OCI-M1 (cell line): ENCODE measurements at places on chromosomes 2 and 18.

- peak; percentile 51 for DNase-seq
These were observed 775 bp downstream of the RNF125 start for GRCh38 chr18:32019251-32019948.

DNA sequence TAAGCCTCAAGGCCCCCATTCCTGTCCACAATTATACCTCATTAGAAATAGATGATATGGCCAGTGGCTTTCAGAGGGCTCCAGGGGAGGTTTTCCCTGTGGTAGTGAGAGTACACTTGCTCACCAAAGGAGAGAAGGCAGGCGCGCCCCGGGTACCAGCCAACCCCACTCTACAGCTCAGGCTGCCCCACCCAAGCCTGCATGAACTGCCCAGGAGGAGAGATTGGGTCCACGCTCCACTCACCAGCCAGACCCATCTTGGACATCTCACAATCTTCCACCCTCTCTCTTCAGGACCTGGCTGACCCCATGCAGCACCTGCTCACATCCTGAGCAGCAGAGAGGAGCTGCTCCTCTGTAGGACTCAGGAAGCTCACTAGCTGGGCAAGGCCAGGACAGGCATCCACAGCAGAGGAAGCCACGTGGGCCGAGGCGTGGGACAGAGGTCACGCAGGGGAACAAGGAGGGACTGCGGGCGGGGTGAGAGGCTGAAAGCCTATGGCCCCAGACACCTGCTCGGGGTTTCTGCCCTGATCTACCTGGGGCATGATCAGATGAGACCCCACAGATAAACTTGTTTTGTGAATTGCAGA is 53.9 kb upstream of the GLI2 start:
- no peak for DNase-seq

DNA sequence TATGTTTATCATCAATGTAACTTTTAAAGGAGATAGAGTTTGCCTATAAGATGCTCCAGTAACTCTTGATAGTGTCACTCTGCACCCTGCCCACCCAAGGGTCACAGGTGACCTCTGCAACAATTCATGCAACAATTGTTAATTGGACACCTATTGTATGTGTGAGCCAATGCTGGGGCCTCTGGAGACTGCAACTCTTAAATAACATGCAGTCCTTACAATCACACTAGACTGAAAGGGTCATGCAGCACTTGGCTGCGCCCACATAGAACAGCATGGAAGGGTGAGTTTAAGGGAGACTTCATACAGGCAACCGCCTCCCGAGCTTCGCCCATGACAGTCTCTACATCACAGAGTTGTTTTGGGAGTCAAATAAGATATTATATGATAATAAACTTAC is 137.1 kb upstream of the TWIST2 start:
- no peak for DNase-seq

DNA sequence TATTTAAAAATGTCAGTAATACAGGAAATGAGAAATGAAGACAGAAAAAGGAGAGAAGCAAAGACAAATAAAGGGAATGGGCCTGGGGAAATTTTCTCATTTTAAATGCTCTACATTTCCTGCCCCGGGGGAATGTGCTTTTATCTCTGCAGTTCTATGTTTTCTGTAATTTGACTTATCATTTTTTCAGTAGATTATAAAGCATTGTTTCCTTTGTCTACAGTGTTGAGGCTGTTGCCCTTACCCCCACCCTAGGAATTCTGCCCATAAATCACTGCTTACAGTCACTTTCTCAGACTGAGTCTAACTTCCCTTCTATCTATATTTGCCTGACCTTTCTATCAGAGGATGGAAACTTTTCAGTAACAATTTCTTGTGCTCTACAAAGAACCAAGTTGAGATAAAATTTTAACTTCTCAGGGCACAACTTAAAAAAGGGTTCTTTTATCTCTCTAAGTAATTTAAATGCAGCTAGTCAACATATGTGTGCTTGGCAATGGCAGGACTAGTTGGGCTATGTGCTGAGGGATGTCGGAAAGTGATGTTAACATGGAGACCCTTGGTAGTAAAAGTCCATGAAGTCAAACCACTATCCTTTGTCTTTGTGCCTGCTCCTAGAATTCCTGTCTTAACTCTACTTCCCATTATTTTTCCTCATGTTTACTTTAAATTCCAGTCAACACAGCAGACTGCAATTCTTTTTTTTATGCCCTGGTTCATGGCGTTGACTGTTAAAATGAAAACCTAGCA is 146.5 kb upstream of the MMADHC start:
- no peak for DNase-seq

DNA sequence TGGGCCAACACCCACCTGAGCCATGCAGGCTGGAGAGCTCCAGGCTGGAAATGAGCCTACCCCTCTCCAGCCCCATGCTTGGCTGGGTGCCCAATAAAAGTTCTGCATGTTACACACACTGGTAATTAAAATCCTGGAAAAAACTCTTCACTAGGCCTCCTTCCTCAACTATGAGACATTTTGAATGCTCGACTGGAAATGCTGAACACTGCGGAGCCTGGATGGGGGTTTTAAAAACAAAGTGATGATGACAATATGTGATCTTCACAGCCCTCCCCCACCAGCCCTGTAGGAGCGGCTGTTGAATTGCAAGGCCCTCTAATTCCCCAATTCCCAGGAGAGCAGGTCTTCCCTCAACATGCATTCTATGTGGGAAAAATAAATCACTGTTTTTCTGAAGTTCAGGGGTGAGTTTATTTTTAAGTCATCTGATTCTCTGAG is 179.2 kb downstream of the TTC32 start:
- no peak for DNase-seq

DNA sequence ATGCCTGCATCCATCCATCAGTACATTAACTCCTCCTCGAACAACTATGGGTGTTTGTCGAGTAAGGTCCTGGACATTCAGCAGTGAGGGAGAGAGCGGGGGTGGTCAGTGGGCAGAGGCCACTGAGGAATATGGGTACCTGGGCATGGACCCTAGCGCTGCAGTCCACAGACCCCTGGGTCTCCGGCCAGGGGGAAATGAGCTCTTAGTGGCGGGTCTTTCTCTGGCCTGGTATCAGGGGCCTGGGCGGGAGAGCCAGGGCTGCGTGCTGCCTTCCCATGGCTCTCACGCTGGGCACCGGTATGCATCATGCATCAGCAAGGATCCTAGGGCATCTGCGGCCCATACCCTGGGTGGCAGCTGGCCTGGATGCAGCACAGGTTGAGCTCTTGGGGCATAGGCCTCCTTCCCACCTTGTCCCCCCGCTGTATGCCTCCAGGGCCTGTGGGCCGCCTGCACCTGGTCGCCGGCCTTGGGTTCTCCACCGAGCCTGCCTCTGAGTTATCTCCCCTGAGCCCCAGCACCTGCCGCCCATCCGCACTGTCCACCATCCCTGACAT is 1.3 kb upstream of the MOCOS start:
- DNase-seq = no peak

- peak; percentile 82 for DNase-seq
These were observed 112.8 kb downstream of the UPP2 start for GRCh38 chr2:158214431-158214830.
